ENCODE measurements at places on chromosomes 3 and 15.
A peak's percentile ranks its signal among the peaks of the same experiment; 100 is the strongest.

DNA sequence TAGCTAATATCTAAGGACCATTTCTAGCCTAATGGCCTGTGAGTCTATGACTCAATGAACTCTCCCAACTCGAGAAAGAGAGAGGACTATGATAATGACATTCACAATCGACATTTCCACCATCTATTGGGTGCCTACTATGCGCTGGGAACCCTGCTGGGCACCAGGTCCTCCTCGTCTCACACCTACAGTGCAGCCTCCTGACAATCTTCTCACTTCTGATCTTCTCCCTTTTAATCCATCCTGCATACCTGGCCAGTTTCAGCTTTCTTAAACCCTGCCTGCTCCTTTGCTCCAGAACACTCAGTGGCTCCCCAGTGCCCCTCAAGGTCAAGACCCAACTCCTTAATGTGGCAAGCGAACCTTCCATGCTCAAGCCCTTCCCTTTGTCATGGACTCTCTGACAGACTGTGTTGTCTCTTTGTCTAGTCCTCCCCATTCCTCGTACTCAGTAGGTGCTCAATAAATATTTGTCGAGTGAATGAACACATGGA lies 3.5 kb upstream of the SLC6A1 start:
- DNase-seq: no peak
- no peaks in the 10 kb centered on the region for H3K4me1 ChIP-seq
- no peak overlapping the region for H3K27ac ChIP-seq
- H3K4me3 ChIP-seq: no peak overlapping the region
- no peaks in the 10 kb centered on the region for H3K36me3 ChIP-seq

- no peak overlapping the region for H3K27ac ChIP-seq
- H3K27me3 ChIP-seq: no peaks in the 10 kb centered on the region
- H3K4me3 ChIP-seq: no peak overlapping the region
- no peaks in the 10 kb centered on the region for H3K36me3 ChIP-seq
Observed at GRCh38 chr15:51046799-51047449, 47.8 kb downstream of the TNFAIP8L3 start.

DNA sequence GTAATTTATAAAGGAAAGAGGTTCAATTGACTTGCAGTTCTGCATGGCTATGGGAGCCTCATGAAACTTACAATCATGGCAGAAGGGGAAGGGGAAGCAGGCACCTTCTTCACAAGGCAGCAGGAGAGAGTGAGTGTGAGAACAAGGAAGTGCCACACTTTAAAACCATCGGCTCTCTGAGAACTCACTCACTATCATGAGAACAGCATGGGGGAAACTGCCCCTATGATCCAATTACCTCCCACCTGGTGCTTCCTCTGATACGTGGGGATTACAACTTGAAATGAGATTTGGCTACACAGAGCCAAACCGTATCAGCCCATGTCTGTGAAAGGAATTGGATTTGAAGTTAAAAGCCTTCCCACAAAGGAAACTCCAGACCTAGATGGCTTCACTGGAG lies 39.1 kb downstream of the TKT start:
- H3K27ac ChIP-seq: no peak overlapping the region
- no peak overlapping the region for H3K4me3 ChIP-seq
- no peaks in the 10 kb centered on the region for H3K27me3 ChIP-seq

DNA sequence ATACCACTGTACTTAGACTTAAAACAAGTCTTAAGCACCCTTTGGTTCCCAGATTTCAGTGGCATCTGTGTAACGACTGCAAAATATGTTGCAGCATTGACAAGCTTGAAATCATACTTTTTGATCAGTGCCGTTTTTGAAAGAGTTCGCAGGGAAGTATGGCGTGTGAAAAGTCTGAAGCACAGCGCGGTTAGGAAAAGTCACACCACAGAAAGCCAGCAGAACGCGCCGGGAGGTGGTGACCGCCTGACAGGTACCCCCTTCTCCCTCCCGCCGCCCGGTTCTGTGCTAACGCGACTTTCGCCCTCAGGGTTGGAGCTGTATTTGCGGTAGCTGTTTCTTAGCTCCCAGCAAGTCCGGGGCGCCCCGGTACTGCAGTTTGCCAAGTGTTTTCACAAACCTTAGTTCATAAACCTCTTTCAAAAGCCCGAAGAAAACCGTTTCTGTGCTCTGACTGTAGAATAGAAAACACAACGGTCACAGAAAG lies 481 bp upstream of the CRYBG3 start:
- H3K4me1 ChIP-seq: peaks cover 18% of the 10 kb centered on the region
- H3K27ac ChIP-seq: no peak overlapping the region
- H3K4me3 ChIP-seq: peak overlapping the region; percentile 68
- H3K36me3 ChIP-seq: no peaks in the 10 kb centered on the region

Data from adrenal gland (tissue), 19 donors.